Daoy (cell line): ENCODE measurements at places on chromosomes 7 and 10.
A peak's percentile ranks its signal among the peaks of the same experiment; 100 is the strongest.

DNA sequence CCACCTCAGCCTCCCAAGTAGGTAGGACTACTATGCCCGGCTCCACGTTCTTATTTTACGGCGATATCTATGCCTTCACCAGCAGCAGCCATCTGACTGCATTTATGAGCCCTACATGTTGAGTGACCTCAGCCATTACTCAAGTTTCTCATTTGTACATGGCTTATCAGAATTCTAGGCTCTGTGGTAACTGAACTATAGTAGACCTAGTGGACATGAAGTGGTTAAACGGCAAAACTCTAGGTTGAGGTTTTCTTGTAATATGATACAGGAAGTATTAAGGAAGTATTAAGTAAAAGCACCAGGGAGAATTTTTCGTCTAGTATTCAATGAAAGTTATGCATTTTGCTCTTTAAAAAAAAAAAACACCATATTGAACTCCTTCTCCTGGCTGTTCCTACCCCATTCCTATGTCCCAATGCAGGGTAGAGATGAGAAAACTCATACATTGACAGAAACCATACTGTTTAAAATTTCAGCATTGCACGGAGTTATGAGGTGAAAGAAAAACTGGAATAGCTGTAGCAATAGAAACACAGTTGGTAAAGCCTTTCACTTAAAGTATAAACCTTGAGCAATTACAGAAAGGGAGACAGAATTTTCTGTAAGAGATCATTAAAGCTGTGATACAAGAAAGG, 39.8 kb upstream of the EPC1 start:
- DNase-seq = no peak

- DNase-seq = no peak
Observed at GRCh38 chr10:133022776-133023100, 65.0 kb upstream of the ADGRA1 start.

DNA sequence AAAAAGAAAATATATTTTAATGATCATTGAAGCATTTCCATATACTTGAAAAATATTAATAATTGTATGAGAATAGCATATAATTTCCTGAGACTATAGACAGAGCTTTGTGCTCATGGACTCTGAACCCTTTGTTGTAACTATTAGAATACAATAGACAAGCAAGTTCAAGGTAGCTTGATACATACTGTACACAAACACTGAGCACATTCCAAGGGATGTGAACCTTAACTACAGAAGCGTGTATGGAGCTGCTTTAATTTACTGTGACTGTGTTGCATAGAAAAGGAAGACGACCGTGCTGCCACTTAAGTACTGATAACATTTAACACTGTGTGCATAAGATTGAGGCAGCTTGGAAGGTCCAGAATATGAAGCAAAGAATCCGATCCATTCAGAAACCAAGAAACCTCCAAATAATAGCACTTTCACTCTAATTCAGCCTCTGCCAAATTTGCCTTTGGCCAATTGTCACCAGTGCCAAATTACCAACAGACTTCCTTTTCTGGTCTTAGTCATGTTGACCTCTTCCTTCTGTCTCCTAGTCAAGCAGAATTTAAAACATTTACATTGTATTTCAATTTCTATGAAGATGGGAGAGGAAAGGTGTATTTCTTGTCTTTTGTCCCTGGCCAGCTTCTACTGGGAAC, 566.1 kb upstream of the GALNT17 start:
- DNase-seq = no peak

DNA sequence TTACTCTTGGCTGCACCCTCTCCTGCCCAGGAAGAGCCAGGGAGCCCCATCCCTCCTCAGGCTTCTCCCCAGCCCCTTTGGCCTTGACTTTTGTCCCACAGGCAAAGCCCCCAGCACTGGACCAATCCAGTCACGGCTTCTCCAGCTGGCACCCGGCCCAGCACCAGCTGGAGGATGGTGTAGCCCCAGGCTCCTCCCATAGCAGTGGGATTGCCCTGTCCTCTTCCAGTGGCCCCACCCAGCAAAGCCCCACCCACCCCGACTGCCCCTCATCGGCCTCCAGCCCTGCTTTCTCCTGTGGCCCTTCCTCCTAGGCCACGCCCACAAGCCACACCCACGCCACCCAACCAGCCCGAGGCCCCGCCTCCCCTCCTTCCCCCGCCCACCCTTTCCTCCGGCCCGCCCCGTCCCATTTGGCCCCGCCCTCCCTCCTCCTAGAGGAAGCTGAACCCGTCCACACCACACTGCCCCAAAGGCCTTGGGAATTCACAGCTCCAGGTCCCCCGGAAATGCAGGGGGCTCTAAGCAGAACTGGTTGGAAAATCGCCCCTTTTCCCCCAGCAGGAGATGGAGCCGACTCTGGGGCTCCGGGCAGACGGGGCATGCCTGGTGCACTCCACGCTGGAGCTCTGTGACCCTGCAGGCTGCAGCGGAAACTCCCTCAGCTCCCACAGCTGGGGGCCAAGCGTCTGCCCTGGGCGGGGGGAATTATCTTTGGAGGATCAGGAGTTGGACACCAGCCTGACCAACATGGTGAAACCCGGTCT, 25.2 kb downstream of the GET4 start:
- peak; percentile 95 for DNase-seq

DNA sequence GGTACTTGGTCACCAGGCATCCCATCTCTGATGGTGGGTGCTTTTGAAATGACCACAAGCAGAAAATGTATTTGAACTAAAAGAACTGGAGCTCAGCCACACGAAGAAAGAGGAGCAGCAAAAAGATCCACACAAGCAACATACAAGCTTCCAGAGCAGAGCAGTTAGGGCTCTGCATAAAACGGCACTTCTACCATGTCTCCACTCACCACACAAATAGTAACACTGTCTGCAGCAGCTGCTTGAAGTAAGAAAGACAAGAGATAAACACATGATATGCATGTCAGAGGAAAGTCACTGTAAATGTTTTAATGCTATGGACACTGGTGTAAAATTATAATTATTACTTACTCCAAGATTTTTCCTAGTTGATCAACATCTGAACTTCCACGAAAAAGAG, 32.5 kb upstream of the FAM133B start:
- no peak for DNase-seq

- DNase-seq = peak; percentile 28
Observed at GRCh38 chr7:45048748-45049147, 40.0 kb downstream of the NACAD start.

DNA sequence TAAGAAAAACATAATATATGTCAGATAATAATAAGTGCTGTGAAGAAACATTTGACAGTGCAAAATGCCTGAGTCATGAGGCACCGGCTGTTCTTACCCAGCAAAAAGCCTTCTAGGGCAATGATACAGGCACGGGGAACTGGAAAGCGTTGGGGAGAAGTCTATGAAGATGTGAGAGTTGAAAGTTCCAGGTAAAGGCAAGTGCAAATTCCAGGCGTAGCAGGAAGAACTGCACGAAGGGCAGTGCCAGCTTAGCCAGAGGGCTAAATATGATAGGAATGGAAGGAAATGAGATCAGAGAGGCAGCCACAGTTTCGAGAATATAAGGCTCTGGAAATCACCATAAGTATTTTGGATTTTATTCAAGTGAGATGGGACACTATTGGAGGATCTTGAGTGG, 87.0 kb downstream of the IPMK start:
- DNase-seq = no peak

- no peak for DNase-seq
Observed at GRCh38 chr10:118908557-118909256, 120.8 kb upstream of the NANOS1 start.

- DNase-seq = no peak
Observed at GRCh38 chr7:90892213-90892612, 296.1 kb downstream of the CDK14 start.

DNA sequence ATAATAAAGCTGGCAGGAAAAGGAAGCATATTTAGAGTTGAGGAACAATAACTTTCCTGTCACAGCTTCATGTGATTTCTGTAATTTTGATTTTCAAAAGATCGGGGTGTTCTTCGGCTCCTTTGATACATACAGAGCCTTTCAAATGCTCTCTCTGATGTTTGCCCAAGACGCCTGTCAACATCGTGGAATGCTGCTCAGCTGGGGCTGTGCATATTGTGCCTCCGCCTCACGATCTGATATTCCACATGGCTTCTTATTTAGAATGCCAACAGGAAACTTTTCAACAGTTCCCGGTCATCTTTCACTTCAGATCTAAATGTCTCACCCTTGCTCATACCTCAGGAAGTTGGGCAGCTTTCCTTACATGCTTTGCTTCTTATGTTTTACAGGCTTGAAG, 7.3 kb downstream of the NPY start:
- no peak for DNase-seq
